ENCODE measurements at places on chromosomes 5 and 9.

- no peak for DNase-seq
These were observed 4.5 kb downstream of the EGR1 start for GRCh38 chr5:138469540-138470321.

GRCh38 chr5:136199408-136199807 is 6.4 kb upstream of the SMIM32 start:
- DNase-seq = no peak

DNA sequence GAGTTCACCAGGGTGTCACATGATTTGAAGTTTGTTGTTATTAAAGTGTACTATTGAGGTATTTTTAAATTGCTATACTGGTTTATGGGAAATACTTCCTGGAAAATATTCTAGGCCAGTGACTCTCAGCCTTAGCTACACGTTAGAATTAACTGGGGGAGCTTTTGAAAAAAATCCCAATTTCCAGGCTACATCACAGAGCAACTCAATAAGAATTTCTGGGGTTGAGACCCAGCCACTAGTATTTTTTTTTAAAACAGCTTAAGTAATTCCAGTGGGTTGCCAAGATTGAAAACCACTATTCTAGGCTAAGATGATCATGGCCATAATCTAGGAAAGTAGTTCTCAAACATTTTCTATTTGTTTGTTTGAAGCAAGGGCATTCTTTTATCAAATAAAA is 142.9 kb upstream of the GRIA1 start:
- DNase-seq = no peak

- no peak for DNase-seq
These were observed 294.1 kb downstream of the ARHGAP26 start for GRCh38 chr5:143064218-143064641.

DNA sequence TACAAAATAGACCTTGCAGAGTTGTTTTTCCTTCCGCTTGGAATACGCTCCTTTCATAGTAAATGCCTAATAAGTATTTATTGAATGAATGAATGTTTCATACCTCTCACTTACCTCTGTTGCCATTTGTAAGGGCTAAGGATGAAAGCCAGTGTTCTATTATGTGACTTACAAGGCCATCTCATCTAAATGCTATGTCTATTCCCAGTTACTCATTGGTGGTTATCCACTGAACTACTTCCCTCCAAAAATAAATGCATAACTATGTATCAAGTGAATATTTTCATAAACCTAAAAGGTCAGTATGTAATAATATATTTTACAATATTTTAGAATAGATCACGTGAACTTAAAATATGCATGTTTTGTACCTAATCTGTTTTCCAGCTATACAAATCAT is 670.5 kb upstream of the RGMB start:
- no peak for DNase-seq

- DNase-seq = no peak
These were observed 40.4 kb downstream of the ACTBL2 start for GRCh38 chr5:57442080-57442839.

DNA sequence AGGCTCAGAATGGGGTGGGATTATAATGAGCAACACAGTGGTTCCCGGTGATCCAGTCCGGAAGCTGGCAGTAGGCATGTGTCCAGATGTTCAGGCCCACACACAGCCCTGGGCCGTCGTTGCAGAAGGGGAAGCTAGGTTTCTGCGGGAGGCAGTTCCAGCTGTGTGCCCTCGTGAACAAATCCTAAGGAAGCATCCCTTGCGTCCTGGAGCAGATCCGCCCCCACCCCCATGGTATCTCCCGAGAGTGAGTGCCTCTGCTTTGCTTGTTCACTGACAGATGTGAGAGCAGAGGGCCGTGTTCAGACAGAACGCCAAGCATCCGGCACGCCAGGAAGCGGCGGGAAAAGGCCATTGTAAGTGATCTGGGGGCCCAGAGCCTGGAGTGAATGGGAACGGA is 104.8 kb downstream of the PDE6A start:
- no peak for DNase-seq

DNA sequence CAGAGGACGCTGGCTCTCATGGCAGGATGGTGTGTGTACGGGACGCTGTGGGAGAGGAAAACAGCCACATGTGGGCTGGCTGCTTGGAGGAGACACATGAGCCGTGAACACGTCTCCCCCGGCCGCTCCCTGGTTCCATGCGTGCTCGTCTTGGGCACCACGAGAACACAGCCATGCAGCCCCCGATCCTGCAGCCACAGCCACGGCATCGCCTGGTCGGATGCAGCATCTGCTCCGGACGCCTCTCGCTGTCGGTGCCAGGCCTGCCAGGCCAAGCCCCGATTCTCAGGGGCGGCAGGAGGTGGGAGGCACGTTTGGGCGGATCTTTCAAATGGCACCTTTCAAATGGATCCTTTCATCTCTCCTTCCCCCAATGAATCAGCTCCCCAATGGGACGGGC is 3.2 kb downstream of the LCN10 start:
- no peak for DNase-seq

- DNase-seq = no peak
These were observed 35.6 kb upstream of the SEMA4D start for GRCh38 chr9:89533411-89534095.

GRCh38 chr5:107099506-107099905 is 571.2 kb downstream of the EFNA5 start:
- no peak for DNase-seq

- no peak for DNase-seq
These were observed 12.5 kb downstream of the ST8SIA4 start for GRCh38 chr5:100890461-100891008.

GRCh38 chr5:26625099-26625498 is 413.3 kb downstream of the CDH9 start:
- DNase-seq = no peak

- DNase-seq = no peak
These were observed 64.6 kb downstream of the SH3TC2 start for GRCh38 chr5:148998174-148998797.

DNA sequence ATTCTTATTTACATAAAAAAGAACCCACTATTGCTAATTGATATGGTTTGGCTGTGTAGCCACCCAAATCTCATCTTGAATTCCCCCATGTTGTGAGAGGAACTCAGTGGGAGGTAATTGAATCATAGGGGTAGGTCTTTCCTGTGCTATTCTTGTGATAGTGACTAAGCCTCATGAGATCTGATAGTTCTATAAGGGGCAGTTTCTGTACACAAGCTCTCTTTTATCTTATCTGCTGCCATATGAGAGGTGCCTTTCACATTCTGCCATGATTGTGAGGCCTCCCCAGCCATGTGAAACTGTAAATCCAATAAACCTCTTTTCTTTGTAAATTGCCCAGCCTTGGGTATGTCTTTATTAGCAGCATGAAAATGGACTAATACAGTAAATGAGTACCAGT is 58.2 kb upstream of the PRR16 start:
- no peak for DNase-seq
